ENCODE measurements at places on chromosomes 2 and 18. TPM values are rescaled to one million over a fixed set of nuclear protein-coding genes. Genes with fewer than 3 reads are reported as not detected.
A peak's percentile ranks its signal among the peaks of the same experiment; 100 is the strongest.

The TSPYL6 gene
- total RNA-seq: not detected

GRCh38 chr2:217153510-217153909 is 293.6 kb upstream of the TNP1 start:
- no peak for DNase-seq
- no peak overlapping the region for H3K27ac ChIP-seq
- no peaks in the 10 kb centered on the region for H3K4me1 ChIP-seq
- H3K27me3 ChIP-seq: no peaks in the 10 kb centered on the region

GRCh38 chr2:91477731-91478672 is 2786.5 kb downstream of the RPIA start:
- H3K4me1 ChIP-seq: no peaks in the 10 kb centered on the region
- no peaks in the 10 kb centered on the region for H3K36me3 ChIP-seq
- H3K4me3 ChIP-seq: no peak overlapping the region
- no peak overlapping the region for H3K27ac ChIP-seq

DNA sequence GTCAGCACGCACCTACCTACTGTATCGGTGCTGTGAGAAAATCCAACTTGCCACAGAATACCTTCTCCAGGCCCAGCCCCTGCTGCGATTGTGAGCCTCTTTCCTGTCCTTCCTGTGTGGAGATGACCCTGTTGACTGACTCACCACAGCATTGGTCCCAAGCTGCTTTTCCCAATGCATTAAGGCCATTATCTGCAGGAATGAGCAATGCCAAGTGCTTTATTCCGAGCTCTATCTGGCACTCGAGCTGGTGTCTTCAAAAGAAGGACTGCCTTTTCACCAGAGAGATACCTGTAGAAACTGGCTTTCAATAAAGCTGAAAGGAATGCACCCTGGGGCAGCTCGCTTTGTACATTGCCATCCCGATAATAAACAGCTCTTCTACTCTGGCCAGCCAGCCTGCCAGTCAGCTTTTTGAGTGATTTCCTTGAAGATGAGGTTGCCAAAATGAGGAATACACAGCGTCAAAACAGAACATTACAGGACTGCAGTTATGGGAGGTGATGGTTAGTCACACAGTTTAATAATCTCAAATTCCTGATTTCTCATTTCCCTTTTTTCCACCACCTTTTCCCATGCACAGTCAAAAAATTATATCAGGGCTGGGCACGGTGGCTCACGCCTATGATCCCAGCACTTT is 8.3 kb upstream of the RNF103 start:
- H3K4me3 ChIP-seq: no peak overlapping the region
- no peaks in the 10 kb centered on the region for H3K36me3 ChIP-seq
- H3K4me1 ChIP-seq: no peaks in the 10 kb centered on the region

The SCN1A gene
- not detected for total RNA-seq

- no peaks in the 10 kb centered on the region for H3K4me1 ChIP-seq
- peak; percentile 43 for DNase-seq
- H3K36me3 ChIP-seq: no peaks in the 10 kb centered on the region
- no peaks in the 10 kb centered on the region for H3K27me3 ChIP-seq
- H3K4me3 ChIP-seq: no peak overlapping the region
These were observed 8.4 kb upstream of the CD226 start for GRCh38 chr18:69956057-69956456.

DNA sequence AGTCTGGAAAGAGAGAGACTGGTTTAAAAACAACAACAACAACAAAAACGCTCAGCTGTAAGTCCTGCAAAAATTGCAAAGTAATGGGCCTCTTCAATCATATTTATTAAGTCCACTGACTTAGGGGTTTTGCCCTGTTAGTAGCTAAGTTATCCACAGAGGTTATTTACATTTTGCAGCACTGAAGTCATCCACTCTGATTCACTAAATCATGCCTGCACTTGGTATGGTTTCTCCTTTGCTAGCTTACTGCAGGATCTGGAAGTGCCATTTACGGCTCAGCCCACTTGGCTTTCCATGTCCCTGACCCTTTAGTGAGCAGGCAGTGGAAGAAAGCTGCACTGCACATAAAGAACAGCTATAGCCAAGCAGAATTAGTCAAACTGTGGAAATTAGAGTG is 484.4 kb downstream of the NRXN1 start:
- DNase-seq: no peak
- H3K27me3 ChIP-seq: no peaks in the 10 kb centered on the region
- no peaks in the 10 kb centered on the region for H3K4me1 ChIP-seq
- no peaks in the 10 kb centered on the region for H3K36me3 ChIP-seq

DNA sequence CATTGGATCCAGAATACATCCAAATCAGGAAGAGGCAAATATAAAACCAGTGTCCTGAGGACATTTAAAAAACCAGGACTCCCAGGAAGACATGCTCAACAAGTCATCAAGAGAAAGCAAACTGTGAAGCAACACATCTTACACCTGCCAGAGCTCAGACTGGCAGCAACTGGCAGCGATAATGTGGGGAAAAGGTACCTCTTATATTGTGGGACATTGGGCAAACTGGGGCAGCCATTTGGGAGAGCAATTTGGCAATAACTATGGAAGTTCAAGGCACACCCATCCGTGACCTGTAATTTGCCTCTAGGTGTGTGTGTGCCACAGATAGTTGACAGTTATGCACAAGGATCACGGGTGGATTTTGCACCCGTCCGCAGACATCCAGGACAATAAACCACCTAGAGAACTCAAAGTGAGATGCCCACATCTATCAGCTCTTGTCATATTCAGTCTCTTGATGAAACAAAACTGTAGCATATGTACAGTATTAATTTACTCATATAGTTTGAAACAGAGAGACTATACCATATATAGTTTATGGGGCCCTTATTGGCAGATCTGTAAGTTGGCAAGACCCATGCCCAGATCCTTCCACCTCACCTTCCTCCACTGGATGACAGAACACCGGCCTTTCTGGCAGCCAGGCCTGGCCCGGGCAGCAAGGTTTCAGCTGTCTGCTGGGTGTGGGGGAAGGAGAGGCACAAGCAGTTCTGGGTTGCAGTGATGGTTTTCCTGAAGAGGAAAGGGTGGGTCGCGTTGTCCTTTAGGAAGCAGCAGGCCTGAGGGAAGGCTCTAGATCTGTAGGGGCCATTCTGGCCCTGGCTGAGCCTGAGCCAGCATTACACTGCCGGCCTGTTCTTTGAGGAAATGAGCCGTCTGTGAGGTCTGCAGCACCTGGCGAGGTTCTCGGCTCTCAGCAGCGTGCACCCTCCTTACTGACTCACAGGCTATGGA is 18.8 kb downstream of the HJURP start:
- no peaks in the 10 kb centered on the region for H3K4me1 ChIP-seq
- H3K27ac ChIP-seq: no peak overlapping the region
- no peaks in the 10 kb centered on the region for H3K36me3 ChIP-seq
- H3K4me3 ChIP-seq: no peak overlapping the region

- no peak for DNase-seq
- no peaks in the 10 kb centered on the region for H3K36me3 ChIP-seq
- H3K4me3 ChIP-seq: no peak overlapping the region
- H3K27ac ChIP-seq: no peak overlapping the region
- H3K27me3 ChIP-seq: no peaks in the 10 kb centered on the region
These were observed 17.3 kb upstream of the RHOB start for GRCh38 chr2:20429528-20429927.

DNA sequence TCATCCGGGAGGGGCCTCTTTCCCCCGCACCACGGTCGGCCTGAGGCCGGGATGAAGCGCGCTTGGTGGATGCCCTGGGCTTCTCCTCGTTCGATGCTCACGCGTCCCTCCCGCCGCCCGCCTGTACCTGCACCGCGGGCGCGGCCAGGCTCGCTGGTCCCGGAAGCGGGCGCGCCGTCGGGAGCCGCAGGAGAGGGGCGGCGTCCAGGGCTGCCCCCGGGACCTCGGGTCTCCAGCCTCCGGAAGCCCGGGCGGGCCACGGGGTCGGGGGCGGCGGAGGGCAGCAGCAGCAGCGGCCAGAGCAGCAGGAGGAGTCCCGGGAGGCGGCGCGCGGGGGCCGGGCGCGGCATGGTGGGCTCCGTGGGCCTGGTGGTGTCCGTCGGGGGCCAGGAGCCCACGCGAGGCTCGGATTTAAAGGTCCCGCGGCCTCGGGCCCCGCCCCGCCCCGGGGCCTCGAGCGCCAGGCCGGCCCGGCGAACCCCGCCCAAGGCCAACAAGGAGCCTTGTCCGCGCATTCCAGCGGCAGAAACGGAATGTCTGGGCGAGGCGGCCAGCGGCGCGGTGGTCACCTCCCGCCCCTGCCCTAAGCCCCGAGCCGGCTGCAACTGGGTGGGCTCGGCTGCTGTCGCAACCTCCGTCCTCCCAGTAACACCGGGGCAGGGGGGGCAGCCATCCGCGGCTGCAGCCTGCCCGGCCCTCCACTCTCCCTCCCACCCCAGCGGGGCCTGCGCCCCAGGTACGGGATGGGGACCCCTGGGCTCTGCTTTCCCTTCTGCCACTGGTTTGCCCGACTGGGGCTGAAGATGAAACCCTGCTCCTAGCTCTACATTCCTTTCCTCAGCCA is at the start of gene MATN3:
MATN3 (minus strand) TSS at position 387 of the 844 bp plus-strand sequence; CDS start at position 350, 37 bp downstream.
- no peaks in the 10 kb centered on the region for H3K4me1 ChIP-seq
- H3K27ac ChIP-seq: peak within 1 kb of the TSS; percentile 60
- H3K27me3 ChIP-seq: no peaks in the 10 kb centered on the region
- DNase-seq: peak; percentile 27

The SCYGR8 gene
- total RNA-seq: not detected

GRCh38 chr18:67484458-67484857 is 32.1 kb downstream of the DSEL start:
- H3K27me3 ChIP-seq: no peaks in the 10 kb centered on the region
- no peak overlapping the region for H3K27ac ChIP-seq
- no peaks in the 10 kb centered on the region for H3K4me1 ChIP-seq

The CPO gene
- 0.90 TPM for total RNA-seq

GRCh38 chr18:59570101-59570775 is 127.0 kb downstream of the CCBE1 start:
- H3K27me3 ChIP-seq: no peaks in the 10 kb centered on the region
- H3K27ac ChIP-seq: no peak overlapping the region
- no peaks in the 10 kb centered on the region for H3K36me3 ChIP-seq

DNA sequence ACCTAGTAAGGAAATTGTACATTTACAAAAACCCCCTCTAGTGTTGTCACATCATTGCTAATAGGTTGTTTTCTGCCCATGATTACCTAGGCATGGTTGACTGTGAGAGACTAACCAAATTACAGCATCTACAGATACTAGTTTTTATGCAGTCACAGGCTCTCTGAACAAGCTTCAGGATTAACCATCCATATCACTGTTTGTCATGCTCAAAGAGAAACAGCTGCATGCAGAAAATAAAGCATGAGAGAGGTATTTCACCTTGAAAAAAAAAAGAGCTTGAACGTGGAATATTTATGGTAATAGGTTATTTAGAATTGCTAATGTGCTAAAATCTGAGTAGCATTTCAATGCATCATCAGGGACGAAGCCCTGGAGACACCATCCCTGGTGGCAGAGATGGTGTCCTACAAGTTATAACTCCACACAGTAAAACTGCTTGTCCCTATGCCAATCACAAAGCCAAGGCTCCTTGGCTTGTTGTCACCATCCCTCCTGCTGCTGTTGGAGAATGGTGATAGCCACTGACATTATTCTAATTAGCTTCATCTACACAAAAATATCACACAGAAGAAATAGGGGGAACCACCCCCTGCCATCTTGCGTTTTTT is 5.4 kb downstream of the NEB start:
- H3K27ac ChIP-seq: no peak overlapping the region
- H3K4me1 ChIP-seq: no peaks in the 10 kb centered on the region
- no peak overlapping the region for H3K4me3 ChIP-seq
- H3K36me3 ChIP-seq: no peaks in the 10 kb centered on the region
- no peaks in the 10 kb centered on the region for H3K27me3 ChIP-seq

The DHRS9 gene
- total RNA-seq: 0.48 TPM

The FEV gene
- not detected for total RNA-seq

The TCF23 gene
- total RNA-seq: 19.4 TPM

DNA sequence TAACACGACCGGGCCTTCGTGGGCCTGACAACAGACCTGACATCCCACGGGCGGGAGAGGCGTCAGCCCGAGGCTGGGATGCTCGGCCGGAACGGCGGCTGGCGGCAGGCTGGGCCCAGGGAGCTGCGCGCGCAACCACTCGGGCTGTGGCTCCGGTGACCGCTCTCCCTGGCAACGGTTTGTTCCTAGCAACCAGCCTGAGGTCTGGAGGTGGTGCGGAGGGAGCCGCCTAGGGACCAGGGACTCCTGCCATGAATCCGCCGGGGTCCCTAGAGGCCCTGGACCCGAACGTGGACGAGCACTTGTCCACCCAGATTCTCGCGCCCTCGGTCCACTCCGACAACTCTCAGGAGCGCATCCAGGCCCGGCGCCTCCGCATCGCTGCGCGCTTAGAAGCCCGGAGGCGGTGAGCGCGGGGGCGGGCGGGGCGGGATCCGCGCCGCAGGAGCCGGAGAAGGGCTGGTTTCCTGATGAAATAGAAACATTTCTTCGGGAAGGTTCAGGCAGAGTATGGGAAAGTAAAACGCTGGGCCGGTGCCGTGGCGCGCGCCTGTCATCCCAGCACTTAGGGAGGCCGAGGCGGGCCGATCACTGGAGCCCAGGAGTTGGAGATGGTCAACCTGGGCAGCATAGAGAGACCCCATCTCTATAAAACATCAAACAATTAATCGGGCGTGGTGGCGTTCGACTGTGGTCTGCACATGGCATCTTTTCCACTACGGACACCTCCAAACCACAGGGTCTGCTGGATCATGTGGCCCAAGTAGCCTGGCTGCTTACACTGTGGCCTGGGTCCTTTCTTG is at the start of gene DRC1:
DRC1 (plus strand) TSS at position 182 of the 803 bp plus-strand sequence; CDS start at position 252, 70 bp downstream.
- H3K27ac ChIP-seq: no peak within 1 kb of the TSS
- no peaks in the 10 kb centered on the region for H3K27me3 ChIP-seq
- H3K36me3 ChIP-seq: no peaks in the 10 kb centered on the region
- DNase-seq: peak; percentile 20

GRCh38 chr2:134230885-134231284 is 23.0 kb upstream of the MGAT5 start:
- H3K4me3 ChIP-seq: no peak overlapping the region
- no peak for DNase-seq
- peaks cover 5% of the 10 kb centered on the region for H3K4me1 ChIP-seq
- no peaks in the 10 kb centered on the region for H3K36me3 ChIP-seq
- no peak overlapping the region for H3K27ac ChIP-seq
- no peaks in the 10 kb centered on the region for H3K27me3 ChIP-seq

DNA sequence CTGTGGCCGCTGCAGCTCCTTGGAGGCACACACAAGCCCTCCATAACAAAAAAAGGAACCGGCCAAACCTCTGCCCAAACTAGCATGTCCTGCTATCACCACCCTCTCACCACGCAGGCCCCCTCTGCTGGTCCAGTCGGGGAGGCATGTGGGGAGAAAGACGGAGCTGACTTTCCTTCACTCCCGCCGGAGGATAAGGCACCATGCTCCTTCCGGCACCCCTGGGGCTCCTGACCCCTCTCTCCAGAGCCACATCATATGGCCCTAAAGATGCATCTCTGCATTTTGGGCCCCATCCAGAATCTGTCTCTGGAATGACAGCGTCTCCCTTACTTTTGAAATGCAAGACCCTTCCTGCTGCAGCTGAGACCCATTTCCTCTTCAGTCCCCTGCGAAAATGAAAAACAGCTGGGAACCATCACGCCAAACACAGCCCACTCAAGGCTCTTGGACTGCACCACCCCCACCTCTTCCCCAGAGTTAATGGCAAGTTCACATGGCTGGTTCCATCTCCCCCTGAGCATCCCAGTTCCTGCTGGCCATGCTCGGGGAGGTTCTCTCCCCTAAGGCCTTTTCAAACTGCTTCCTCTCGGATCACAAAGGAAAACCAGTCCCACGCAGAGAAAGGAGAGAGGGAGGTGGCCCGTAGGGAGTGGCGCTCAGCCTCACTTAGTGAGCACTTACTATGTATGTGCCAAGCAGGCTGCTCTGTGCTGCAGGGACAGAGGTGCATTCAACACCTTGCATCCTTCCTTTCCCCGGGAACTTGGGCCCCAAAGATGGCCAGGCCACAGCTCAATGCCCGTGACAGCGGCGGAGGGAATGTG is 35.2 kb upstream of the MLPH start:
- no peak overlapping the region for H3K4me3 ChIP-seq
- DNase-seq: peak; percentile 75
- peaks cover 13% of the 10 kb centered on the region for H3K4me1 ChIP-seq
- H3K27me3 ChIP-seq: no peaks in the 10 kb centered on the region
- peak overlapping the region; percentile 80 for H3K27ac ChIP-seq
- no peaks in the 10 kb centered on the region for H3K36me3 ChIP-seq

The RIT2 gene
- not detected for total RNA-seq

Data from uterus (tissue), 4 donors.